Large intestine (tissue), 12 donors: ENCODE measurements at places on chromosomes 2 and 18. TPM values are rescaled to one million over a fixed set of nuclear protein-coding genes. Genes with fewer than 3 reads are reported as not detected.
A peak's percentile ranks its signal among the peaks of the same experiment; 100 is the strongest.

The FHL2 gene
- 28.3 TPM for polyA plus RNA-seq

The TCF23 gene
- 0.10 TPM for polyA plus RNA-seq

The TMEM178A gene
- 7.3 TPM for polyA plus RNA-seq

The SH3RF3 gene
- 3.0 TPM for polyA plus RNA-seq

The SLC30A3 gene
- polyA plus RNA-seq = 0.57 TPM

The IAH1 gene
- polyA plus RNA-seq = 43.4 TPM

DNA sequence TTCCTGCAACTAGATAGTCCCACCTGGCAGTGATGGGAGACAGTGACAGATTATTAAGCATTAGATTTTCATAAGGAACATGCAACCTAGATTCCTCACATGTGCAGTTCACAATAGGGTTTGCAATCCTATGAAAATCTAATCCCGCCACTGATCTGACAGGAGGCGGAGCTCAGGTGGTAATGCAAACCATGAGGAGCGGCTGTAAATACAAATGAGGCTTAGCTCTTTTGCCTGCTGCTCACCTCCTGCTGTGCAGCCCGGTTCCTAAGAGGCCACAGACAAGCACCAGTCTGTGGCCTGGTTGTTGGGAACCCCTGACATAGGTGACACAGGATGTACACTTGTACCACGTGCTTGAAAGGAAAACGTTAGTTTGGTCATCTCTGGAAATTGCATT lies 41.6 kb downstream of the CDH19 start:
- DNase-seq = no peak
- H3K4me3 ChIP-seq = no peak overlapping the region
- no peaks in the 10 kb centered on the region for H3K36me3 ChIP-seq
- no peaks in the 10 kb centered on the region for H3K4me1 ChIP-seq

DNA sequence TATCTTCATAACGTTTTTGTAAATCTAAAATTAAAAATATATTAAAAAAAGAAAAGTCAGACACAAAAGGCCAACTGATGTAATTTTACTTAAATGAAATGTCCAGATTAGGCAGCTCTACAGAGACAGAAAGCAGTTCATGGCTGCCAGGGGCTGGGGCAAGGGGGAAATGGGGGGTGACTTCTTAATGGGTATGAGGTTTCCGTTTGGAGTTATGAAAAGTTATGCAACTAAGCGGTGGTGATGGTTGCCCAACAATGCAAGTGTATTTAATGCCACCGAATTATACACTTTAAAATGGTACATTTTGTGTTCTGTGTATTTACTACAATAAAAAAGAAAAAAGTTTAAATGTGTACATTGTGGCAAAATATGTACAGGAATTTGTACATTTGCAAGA lies 70.2 kb upstream of the TEX51 start:
- no peak overlapping the region for H3K27ac ChIP-seq
- no peaks in the 10 kb centered on the region for H3K36me3 ChIP-seq
- DNase-seq = no peak
- no peak overlapping the region for H3K4me3 ChIP-seq
- no peaks in the 10 kb centered on the region for H3K27me3 ChIP-seq
- H3K4me1 ChIP-seq = no peaks in the 10 kb centered on the region

DNA sequence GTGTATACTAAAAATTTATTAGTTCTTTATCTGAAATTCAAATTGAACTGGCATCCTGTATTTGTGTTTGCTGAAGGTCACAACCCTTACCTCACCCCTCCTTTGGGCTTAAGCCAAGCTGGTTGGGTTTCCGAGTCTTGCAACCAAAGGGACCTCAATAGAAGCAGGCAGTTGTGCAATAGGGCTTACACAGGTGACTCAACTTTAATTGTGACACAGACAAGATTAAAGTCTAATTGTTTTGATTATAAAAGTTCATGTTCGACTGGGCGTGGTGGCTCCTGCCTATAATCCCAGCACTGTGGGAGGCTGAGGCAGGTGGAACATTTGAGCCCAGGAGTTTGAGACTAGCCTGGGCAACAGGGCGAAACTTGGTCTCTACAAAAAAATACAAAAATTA lies 71.5 kb downstream of the RAB31 start:
- peak; percentile 85 for DNase-seq
- peaks cover 9% of the 10 kb centered on the region for H3K4me1 ChIP-seq
- H3K27ac ChIP-seq = peak overlapping the region; percentile 7
- no peaks in the 10 kb centered on the region for H3K36me3 ChIP-seq

- no peaks in the 10 kb centered on the region for H3K36me3 ChIP-seq
- no peak overlapping the region for H3K4me3 ChIP-seq
- H3K27me3 ChIP-seq = no peaks in the 10 kb centered on the region
- H3K4me1 ChIP-seq = no peaks in the 10 kb centered on the region
Measured at GRCh38 chr2:190744041-190744440, 95.2 kb downstream of the NAB1 start.

- H3K4me3 ChIP-seq = no peak overlapping the region
- no peaks in the 10 kb centered on the region for H3K36me3 ChIP-seq
- H3K27ac ChIP-seq = no peak overlapping the region
Measured at GRCh38 chr18:60804415-60804814, 431.8 kb upstream of the MC4R start.

DNA sequence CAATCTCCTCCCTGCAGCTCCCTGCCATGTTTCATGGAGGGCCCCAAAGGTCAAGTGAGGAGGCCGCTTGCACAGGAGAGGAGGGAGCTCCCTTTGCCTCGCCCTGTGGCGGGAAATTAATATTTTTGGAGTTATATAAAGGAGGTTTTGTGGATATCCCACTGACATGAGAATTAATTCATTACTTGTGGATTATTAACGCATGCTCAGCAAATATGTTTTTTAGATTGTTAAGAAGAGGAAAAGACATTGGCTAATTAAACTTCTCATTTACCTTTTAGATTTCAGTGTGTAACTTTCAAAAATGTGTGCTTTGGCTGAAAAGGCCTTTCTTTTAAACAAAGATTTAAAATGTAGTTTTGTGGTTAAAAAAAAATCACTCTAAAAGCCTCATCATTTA lies 474.0 kb downstream of the SOCS6 start:
- no peak for DNase-seq
- H3K4me1 ChIP-seq = no peaks in the 10 kb centered on the region
- H3K27ac ChIP-seq = no peak overlapping the region
- no peaks in the 10 kb centered on the region for H3K27me3 ChIP-seq

DNA sequence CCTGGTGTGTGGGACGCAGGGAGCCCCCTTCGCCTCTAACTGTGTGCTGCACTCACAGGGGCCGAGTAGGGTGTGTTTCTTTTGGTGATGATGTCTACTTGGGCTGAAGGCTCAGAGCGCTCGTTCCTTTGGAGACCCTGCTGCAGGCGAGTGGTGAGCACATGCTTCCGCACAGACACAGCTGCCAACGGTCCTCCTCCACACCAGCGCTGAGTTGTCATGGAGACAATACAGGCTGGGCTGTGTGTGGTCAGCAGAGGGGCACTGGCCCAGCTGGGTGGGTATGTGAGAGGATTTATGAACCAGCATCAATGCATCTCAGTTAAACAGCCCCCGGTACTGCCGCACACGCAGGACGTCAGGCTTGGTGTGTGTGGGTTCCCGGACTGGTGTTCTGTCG lies 143.5 kb downstream of the SH3RF3 start:
- no peak overlapping the region for H3K4me3 ChIP-seq
- peaks cover 1% of the 10 kb centered on the region for H3K4me1 ChIP-seq
- DNase-seq = no peak
- H3K27ac ChIP-seq = no peak overlapping the region
- H3K36me3 ChIP-seq = no peaks in the 10 kb centered on the region

GRCh38 chr18:55246278-55246677 lies 287.0 kb upstream of the CCDC68 start:
- H3K4me1 ChIP-seq = no peaks in the 10 kb centered on the region
- no peaks in the 10 kb centered on the region for H3K27me3 ChIP-seq
- H3K27ac ChIP-seq = no peak overlapping the region

- no peaks in the 10 kb centered on the region for H3K27me3 ChIP-seq
- no peaks in the 10 kb centered on the region for H3K36me3 ChIP-seq
- no peak overlapping the region for H3K4me3 ChIP-seq
- peak overlapping the region; percentile 7 for H3K27ac ChIP-seq
Measured at GRCh38 chr2:86301711-86302202, 35.7 kb downstream of the REEP1 start.
